ENCODE measurements at places on chromosomes 3 and 15. TPM values are rescaled to one million over a fixed set of nuclear protein-coding genes. Genes with fewer than 3 reads are reported as not detected.

The EPHA3 gene
- polyA plus RNA-seq: 13.6 TPM

The GUCA1C gene
- 0.28 TPM for polyA plus RNA-seq

The SLC28A1 gene
- 0.04 TPM for polyA plus RNA-seq

The COMMD2 gene
- 13.7 TPM for polyA plus RNA-seq

The ATG7 gene
- 14.1 TPM for polyA plus RNA-seq

The ATP13A5 gene
- not detected for polyA plus RNA-seq

The SLCO2A1 gene
- 25.6 TPM for polyA plus RNA-seq

The TNNC1 gene
- polyA plus RNA-seq: 3.1 TPM

The GOLGA6A gene
- 0.06 TPM for polyA plus RNA-seq

Measured in urinary bladder (tissue), 4 donors.